ENCODE measurements at places on chromosomes 1 and 21. TPM values are rescaled to one million over a fixed set of nuclear protein-coding genes. Genes with fewer than 3 reads are reported as not detected.

The OR2T33 gene
- not detected for total RNA-seq

The VASH2 gene
- total RNA-seq, result 7.5 TPM

The SDHB gene
- 98.4 TPM for total RNA-seq

The GABPB2 gene
- 18.2 TPM for total RNA-seq

The SDC3 gene
- not detected for total RNA-seq

The TCHH gene
- not detected for total RNA-seq

The SLC44A5 gene
- not detected for total RNA-seq

The ZSCAN20 gene
- total RNA-seq, result 3.9 TPM

The KIAA0319L gene
- 47.4 TPM for total RNA-seq

The IFI44L gene
- total RNA-seq, result not detected

The SPATA46 gene
- not detected for total RNA-seq

The SERPINC1 gene
- total RNA-seq, result not detected

The JAM2 gene
- total RNA-seq, result 1.4 TPM

The PPIAL4G gene
- total RNA-seq, result not detected

The TRMT13 gene
- 28.7 TPM for total RNA-seq

The MAEL gene
- total RNA-seq, result not detected

The NIBAN1 gene
- total RNA-seq, result not detected

The LINGO4 gene
- not detected for total RNA-seq

The KIAA1614 gene
- total RNA-seq, result not detected

The KCNT2 gene
- total RNA-seq, result not detected

The CD247 gene
- 1.2 TPM for total RNA-seq

The PROK1 gene
- total RNA-seq, result not detected

The SELE gene
- not detected for total RNA-seq

The KLHDC7A gene
- 0.59 TPM for total RNA-seq

The LRIG2 gene
- total RNA-seq, result 22.3 TPM

The OVAAL gene
- not detected for total RNA-seq

The FCGR1A gene
- not detected for total RNA-seq

All from OCI-LY7 (cell line).